ENCODE measurements at places on chromosomes 5 and 9.

DNA sequence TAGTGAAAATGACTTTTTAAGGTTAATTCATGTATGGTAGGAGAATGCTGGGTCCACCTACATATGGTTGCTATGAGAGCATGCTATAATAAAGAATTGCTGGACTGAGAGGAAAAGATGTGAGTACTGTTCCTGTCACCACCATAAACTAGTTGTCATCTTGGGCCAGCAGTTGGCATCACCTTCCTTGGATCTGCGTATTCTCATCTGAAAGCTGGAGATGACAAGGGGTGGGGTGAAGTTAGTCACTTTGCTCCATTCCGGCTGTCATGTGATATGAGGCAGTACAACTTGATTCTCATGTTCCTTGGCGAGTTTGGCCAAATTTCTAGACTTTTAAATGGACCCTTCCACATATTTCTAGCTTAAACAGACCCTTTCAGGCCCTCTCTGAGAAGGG, 33.3 kb downstream of the PIP5K1B start:
- no peak for DNase-seq

DNA sequence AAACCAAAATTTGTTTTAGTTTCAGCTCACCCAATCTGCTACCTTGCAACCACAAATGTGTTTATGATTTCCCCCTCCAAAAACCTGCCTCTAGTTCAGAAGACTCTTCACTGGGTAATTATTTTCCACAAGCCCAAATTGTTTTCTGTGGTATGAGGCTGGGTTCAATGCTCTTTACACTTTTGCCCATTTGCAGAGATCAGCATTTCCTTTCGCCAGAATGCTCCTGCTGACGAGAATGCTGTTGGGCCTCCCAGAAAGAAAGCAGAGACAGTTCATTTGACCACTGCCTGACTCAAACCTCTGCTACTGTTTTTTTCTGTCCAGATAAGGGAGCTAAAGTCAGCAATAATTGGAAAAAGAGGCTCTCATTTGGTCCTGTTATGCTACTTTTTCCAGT, 427.3 kb downstream of the PDE4D start:
- no peak for DNase-seq

- DNase-seq = no peak
Observed at GRCh38 chr5:82494942-82495341, 216.8 kb upstream of the RPS23 start.

GRCh38 chr9:6671416-6671815, 25.9 kb upstream of the GLDC start:
- no peak for DNase-seq

- DNase-seq = no peak
Observed at GRCh38 chr9:79682076-79682736, 110.4 kb downstream of the TLE4 start.

DNA sequence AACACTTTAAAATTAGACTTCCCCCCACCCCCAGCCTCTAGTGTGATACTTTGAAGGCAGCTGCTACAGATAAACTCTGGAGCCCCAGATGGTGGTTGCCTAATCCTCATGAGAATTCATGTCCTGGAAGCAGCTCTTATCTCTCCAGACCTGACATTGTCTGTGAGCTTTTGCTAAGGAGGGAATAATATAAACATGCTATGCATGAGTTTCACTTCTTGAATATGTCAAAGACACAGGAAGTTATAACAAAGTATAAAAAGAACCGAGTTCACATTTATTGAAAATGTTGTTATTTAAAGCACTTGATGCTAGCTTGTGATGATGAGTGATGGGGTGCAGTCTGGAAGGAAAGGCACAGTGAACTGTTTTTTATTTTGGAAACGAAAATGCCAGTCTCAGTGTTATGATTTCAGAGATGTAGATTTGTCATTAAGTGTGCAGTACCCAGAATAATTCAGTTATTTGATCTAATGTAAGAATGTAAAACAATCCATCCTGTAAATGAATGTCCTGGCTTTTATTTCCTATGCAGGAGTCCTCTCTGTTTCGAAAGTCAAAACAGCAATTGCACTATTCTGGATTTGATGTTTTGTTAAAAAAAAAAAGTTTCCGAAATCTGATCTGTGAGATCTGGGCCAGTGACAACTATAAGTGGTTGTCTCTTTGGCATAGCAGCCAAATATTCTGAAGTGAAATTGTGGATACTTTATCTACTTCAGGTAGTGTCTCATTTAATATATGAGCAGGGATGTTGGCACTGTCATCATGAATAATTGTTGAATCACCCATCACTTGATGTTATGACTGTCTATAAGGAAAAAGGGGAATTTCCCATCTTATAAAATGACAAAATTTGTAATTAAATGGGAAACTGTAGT, 77.0 kb downstream of the ZCCHC7 start:
- no peak for DNase-seq

DNA sequence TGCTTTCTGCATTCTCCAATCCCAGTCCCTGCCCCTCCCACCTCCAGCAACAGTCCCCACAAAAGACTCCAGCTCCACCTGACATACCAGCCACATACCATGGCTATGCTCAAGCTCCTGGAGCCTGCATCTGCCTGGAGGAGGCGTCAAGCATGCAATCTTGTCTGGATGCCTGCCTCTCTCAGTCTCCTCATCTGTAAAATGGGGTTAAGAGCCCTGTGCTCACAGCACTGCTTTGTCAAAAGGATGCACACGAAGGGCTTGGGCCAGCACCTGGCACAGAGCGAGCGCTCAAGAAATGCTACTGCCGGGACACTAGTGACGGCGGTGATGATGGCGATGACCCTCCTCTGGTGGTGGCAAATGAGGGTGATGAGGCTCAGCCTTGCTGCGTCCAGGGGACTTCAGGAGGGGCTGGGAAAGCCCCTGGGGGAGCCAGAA, 202.9 kb upstream of the IER5L start:
- no peak for DNase-seq

DNA sequence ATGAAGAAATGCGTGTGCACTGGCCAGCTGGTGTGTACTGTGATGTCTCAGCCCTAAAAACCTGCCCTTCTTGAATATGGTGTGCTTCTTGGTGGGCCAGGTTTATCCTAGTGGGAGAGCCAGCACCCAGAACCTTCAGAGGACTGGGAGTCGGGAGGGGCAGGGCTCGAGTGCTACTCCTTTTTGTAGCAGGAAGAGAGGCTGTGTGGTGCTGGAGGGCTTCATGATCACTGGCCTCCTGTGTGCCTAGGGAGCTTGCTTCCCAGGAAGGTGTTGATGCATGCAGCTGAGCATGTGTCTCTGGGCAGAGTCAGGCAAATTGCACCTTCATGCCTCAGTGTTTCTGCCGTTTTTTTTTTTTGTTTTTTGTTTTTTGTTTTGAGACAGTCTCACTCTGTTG, 20.0 kb downstream of the PHF2 start:
- DNase-seq = no peak

- no peak for DNase-seq
Observed at GRCh38 chr9:12656803-12657202, 36.4 kb upstream of the TYRP1 start.

DNA sequence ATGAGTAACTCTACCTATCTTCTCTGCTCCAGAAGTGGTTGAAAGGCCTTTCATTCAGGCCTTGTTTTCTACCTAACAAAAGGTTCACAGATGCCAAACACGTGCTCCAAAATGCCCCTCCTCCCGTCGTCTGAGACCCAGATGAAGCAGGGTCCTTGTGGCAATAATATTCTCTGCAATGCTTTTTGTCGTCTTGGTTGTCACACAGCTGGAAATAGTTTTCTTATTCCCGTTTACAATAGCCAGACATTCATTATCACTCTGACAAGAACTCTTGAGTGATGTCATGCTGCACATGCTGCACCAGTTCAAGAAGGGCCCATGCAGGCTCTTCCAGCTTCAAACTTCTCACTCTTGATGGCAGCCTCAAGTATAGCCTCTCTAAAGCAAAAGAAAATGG, 7.8 kb downstream of the LPAR1 start:
- no peak for DNase-seq

DNA sequence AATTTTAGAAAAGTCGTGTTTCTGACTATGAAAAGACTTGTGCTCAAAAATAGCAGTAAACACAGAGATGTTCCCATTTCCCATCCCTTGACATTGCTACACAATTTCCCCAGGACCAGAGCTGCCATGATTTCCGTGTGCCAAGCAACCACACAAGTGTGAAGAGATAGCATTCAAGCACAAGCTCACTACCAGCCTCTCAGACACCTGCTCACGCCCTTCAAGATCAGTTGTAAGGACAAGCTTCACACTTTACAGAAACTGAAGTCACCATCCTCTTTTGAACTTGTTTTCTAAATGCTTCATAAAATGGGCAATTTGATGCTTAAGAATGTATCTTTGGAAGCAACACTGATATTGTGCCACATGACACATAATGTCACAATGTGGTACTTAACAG, 333.1 kb downstream of the CAAP1 start:
- DNase-seq = no peak

GRCh38 chr9:121013911-121014310, 36.2 kb downstream of the C5 start:
- no peak for DNase-seq

DNA sequence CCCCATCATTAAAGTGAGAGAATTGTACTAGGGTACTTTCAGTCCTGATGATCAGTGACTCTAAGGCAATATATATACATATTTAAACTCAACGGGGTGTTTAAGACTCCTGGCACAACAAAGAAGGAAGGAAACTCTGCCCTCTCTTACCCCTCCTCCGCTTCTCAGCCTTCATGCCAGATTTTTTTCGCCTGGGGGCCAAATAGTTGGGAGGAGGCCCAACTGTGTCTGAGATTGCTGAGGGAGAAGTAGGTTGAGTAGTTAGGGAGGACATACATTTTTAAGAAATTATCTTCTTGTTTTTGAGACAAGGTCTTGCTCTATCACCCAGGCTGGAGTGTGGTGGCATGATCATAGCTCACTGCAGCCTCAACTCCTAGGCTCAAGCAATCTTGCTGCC, 127.7 kb upstream of the SHB start:
- no peak for DNase-seq

DNA sequence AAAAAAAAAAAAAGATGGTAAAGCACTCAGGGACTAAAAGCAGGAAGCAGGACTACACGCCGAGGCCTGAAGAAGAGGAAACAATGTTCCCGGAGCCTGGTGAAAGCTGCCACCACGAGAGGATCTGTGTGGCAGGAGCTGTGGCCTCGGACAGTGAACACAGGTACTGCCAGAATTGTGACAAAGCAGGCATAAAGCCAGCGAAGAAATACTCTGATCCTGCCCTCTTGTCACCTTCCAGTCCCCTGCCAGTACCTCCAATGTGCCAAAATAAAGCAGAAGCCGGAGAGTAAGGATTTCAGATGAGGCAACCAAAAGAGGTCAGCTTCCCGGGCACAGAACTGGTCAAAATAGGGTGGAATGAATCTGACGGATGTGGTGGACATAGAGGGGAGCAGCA, 211.5 kb upstream of the TARS1 start:
- DNase-seq = no peak
